NCI-H1048 (cell line): ENCODE measurements at places on chromosomes 5 and 9.

GRCh38 chr9:95513711-95514110 lies 3.1 kb downstream of the PTCH1 start:
- no peak for DNase-seq

DNA sequence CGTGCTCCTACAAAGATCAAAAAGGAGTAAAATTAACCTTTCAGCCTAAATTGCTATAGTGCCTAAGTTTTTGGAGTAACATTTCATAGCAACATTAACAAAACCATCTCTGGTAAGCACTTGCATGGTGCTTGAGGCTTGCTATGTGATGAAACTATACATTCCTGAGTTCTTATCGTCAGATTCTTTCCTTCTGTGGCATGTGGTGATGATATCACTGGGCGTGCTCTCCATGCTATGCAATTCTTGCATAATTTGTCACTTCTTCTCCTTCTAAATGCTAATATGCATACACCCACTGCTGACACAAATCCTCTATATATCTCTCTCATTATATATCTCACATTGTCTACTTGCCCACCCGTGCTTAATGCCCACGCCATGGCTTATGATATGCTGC lies 2019.9 kb downstream of the MAT2B start:
- DNase-seq: no peak

DNA sequence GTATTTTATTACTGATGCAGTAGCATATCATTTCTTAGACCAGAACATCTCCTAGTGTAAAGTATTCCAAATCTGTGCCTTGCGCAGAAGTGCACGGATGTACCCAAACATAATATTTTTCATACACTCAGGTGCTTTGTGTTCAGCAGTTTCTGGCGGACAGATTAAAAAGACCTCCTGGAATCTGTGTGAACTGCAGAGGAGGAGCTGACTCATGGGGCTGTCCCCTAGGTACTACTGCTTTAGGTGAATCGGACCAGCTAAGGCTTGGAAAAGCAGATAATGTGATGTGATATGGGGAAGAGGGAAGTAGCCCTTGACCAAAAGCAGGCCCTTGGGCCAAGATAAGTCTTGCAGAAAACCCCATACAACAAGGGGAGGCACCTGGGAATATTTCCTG lies 310.1 kb downstream of the PLK2 start:
- no peak for DNase-seq

DNA sequence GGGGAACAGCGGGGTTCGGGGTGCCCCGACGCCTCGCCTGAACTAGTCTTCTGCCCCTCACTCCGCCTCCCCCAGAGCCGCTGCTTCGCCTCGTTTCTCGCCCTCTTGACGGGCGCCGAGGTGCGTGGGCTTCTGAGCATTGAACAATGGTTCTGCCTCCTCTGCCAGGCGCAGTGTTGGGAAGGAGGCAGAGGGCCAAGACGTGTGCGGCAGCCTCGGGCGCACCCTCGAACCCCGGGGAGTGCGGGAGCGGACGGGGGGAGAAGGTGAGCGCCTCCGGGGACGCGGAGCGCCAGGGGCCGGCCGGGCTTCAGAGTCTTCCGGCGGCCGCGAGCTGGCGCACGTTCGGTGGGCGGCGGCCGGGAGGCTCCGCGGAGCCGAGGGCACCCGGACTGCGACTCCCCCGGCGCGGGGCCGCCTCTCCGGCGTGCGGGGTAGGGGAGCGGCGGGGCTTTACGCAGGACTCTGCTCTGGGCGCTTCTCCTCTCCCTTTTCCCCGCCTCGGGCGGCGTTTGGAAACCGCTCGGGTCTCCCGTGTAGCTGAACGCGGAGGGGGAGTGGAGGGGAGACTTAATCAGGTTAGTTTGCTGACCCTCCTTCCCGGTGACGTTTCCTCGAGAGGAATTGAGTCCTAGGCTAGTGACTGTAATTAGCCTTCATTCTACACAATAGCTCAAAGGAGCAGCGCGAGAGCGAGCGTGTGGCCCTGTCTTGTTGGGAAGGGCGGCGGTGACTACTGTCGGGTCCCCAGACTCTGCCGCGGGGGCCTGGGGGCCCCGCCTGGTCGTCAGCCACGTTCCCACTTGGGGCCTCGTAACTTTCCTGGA lies 1.1 kb downstream of the VLDLR start:
- DNase-seq: no peak

DNA sequence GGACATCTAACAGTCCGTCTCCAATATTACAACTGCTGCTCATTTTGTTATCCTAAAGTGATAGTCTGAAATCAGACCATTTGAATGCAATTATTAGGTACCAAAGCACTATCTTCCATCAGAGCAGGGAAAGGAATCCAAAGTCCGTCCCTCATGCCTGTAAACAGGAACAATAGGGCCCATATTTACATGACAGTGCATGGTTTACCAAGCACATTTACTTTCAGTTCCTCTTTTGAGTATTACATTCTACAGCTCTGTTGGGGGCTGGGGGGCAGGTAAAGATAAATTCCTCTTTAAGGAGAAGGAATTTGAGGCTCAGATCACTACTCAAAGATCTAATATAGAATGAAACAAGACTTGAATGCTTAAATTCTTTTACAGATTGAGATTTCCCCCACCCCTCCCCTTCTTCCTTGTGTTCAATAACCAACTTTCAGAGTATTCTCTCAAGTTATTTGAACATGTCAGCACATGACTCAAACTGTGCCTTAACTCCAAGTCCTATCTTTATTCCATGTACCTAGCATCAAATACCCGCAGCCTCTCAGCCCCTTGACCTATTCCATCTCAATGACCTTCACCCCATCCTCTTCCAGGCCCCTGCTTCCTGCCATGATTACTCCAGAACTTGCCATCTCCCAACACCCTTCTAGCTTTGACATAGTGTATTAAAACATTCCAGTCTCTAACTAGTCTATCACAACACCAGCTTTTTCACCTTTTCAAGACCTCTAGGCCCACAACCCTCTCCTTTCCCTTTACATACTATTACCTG lies 71.0 kb downstream of the BRINP1 start:
- no peak for DNase-seq

GRCh38 chr5:159021136-159021900 lies 78.4 kb downstream of the EBF1 start:
- no peak for DNase-seq

DNA sequence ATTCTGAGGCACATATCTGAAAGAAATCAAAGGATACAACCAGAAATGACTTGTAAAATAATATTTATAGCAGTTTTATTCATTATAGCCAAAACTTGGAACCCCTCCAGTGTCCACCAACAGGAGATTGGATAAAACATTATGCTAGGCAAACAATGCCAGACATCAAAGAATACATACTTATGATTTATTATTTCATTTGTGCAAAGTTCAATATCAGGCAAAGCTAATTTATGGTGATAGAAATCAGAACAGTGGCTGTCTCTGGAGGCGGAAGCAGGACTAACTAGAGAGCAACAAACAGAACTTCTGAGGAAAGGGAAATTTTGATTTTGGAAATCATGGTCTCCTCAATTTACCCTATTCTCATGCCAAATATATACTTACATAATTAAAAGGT lies 193.1 kb downstream of the ICE1 start:
- DNase-seq: no peak

DNA sequence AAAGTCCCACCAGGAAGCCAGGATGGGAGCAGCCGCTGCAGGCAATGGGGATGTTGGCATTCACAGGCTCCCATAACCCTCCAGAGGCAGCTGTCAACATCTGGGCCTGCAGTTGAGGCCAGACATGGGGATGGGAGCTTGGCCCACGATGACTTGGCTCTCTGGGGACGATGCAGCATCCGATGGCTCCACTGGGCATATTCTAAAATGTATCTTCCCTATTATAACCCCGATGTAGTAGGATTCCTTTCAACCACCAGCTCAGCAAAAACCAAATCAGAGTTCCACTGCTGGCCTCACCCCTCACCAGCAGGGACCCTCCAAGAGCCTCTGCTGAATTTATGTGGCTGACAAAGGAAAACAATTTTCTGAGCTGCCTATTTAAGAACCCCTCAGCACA lies 7.1 kb downstream of the SPRY4 start:
- DNase-seq: no peak

- no peak for DNase-seq
These were observed 208.9 kb upstream of the GAS1 start for GRCh38 chr9:87156247-87156646.

- DNase-seq: no peak
These were observed 583.8 kb downstream of the BRINP1 start for GRCh38 chr9:118785456-118785855.

DNA sequence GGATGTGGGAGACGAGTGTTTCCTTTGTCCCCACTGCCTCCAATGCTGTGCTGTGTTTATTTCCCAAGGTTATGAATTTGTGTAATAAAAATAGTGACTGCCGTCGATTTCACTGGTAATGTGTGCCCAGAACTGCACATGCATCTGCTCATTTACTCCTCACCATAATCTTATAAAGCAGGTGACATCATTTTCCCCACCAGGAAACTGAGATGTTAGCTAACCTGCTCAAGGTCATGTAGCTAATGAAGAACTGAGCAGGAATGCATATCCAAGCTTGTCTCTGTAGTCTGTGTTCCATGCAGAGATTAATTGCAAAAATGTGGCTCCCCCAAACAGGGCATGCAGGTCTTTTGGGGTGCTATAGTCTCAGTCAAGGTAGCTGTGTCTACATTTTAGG lies 224.4 kb downstream of the TENT4A start:
- no peak for DNase-seq

DNA sequence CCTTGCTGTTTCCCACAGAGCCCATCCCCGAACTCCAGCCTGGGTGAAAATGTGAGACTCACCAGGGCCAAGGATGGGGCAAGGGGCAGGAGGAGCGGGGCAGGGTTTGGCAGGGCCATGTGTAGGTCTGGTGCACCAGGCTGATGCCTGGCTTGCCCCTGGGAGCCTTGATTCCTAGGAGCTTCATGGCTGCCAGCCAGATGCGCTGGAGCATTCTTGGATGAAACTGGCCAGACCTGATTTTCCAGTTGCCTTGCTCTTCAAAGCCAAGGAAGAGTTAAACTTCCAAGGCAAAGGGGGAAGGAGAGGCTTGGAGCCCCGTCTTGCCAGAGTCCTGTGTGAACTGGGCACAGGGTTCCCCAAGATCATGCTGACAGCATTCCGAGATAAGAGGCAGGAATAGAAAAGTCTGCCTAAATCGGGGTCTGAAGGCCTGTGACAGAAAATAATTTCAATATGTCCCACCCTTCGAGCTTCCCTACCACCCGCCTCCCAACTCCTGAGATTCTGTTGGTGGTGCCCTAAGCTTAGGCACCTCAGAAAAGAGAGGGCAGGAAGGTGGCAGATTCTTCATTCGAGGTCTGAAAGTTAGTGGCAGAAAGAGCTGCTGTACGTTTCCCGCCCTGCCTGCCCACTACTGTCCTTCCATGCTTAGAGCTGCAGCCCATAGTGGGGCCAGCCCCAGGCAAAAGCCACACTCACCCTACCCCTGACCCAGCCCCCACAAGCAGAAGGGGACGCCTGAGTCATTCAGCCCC lies 20.4 kb downstream of the FAT2 start:
- DNase-seq: no peak

- no peak for DNase-seq
These were observed 823.6 kb upstream of the ARRDC3 start for GRCh38 chr5:92206681-92207080.

- no peak for DNase-seq
These were observed 6.3 kb upstream of the ANKRD34B start for GRCh38 chr5:80576383-80576782.

GRCh38 chr9:14652729-14653377 lies 40.4 kb downstream of the ZDHHC21 start:
- DNase-seq: no peak

GRCh38 chr5:74374656-74375055 lies 265.9 kb downstream of the ENC1 start:
- no peak for DNase-seq

DNA sequence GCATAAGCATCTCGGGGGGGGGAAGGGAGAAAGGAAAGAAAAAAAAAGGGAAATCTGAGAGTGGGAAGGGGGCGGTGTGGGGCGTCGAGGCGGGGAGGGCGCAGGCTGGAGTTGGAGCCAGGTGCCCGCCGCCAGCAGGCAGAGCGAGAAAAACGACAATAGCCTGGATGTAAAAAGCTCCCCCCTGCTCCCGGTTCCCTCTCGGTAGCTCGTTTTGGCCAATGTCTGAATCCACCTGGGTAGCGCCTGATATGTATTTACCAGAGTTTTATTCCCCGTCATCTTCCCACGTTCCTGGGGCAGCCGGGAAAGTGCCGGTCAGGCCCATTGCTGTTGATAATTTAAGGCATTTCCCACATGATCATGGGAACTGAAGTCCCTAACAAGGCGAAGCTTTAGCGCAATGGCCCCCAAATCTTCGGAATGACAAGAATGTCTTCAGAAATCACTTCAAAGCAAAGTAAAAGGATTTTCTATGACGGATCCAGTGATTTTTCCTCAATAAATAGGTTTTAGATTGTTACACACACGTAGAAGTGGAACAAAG lies 3.0 kb upstream of the OTP start:
- no peak for DNase-seq

- no peak for DNase-seq
These were observed 6.9 kb upstream of the SPATA31C1 start for GRCh38 chr9:87910821-87911220.

DNA sequence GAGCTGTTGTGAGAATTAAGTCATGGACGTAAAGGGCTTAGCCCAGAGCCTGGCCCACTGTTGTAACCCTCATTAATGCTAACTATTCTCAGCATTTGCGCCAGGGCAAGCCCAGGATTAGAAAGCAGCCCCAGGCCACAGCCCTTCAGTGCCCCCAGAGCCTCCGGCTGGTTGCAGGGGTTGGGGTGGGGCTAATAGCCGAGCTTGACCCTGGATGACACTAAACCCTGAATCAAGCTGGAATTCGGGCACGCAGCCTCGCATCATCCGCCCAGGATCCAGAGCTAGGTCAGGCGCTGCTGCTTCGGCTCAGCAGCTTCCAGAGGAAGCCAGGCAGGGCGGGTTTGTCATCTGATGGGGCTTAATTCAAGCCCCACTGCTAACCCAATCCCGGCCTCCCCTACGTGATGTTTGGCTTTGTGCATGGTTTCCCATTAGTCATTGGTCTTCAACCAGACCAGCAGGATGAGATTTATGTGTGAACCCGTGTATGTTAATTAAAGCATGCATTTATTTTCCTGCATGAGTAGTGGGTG lies 1.2 kb upstream of the MEGF9 start:
- no peak for DNase-seq

DNA sequence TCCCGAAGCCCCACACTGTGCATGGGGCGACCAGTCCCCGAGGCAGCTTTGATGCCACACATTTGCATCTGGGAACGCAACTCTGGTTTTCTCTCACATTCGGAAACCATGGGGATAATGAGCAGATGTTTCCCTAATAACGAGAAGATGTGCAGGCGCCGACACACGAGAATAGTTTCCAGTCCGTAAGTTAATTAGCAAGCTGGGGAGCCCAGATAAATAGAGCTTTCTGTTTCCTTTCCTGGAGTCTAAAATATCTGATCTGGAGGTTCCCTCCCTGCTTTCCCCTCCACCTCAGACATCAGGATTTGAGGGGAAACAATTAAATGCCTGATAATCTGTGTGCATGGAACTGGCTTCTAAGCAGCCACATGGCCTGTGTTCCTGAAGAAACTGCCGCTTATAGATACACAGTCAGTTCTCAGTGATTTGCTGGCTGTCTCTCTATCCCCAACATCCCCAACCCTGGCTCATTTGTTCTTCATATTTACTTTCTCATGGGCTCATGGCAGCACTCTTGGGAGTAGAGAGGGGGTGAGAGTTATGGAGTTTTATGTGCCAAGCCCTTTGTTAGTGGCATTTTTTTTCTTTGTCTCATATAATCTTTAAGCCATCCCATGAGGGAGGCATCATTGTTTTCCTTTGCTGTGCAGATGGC lies 62.8 kb downstream of the PDZD2 start:
- no peak for DNase-seq
